Activated T-cell treated with anti-CD3 and anti-CD28 coated beads, Interleukin-2, amount 50 U/mL, for 48 hours (primary cell): ENCODE measurements at places on chromosomes 3 and 15.

GRCh38 chr3:15823092-15823491 lies 25.3 kb upstream of the ANKRD28 start:
- no peak for DNase-seq

GRCh38 chr3:133827136-133827535 lies 21.5 kb downstream of the SRPRB start:
- DNase-seq = no peak

- DNase-seq = peak; percentile 56
These were observed 11.5 kb upstream of the PARP14 start for GRCh38 chr3:122668930-122669730.

GRCh38 chr15:55775316-55775715 lies 32.4 kb upstream of the PRTG start:
- DNase-seq = no peak

GRCh38 chr3:157271283-157271882 lies 111.4 kb upstream of the CCNL1 start:
- no peak for DNase-seq

DNA sequence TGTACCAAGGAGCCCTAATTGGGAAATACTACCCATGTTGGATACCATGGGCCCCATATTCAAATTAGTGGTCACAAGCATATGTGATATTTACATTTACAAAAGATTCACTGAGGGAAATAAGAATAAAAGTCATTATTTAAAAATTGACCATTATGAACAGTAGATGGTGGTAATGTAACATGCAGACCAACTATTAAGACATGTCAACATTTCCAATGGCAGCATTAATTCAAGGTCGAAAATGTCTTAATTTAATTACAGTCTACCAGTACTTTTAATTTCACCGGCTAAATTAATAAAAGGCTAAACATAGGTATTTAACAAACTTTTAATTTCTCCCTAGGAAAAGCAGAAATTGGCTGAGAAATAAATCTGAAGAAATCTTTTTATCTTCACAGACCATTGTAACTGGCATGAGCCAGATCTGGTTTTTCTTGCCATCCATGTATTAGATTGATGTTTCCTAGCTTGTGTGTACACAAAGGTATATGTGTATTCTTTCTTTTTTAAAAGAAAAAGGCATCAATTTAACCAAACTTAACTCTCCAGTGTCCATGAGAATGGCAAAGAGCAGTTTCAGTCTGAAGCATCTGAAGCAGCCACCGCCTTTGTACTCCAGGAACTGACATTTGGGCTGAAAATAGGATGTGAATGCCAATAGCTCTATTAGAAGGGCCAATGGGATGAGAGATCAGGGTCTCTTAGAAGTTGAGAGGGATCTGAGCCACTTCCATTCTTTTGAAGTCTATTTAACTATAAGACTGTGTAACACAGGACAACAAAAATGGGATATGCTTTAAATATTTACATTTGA lies 26.6 kb downstream of the NEK11 start:
- DNase-seq = no peak

DNA sequence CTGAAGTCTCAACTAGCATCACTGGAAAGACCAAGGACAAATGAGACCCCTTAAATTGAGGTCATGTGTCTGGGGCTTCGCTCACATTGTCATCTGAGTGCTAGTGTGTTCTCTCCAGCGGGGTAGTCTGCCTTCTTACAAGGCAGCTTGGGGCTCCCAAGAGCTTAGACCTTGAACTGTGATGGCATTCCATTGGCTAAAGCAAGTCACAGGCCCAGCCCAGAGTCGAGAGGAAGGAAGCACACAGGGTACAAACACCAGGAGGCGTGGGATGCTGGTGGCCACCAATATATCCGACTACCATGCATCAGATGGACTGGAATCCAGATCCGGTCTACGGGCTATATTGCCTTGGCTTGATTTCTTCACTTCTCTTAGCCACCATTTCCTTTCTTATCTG lies 31.5 kb upstream of the DYNC1LI1 start:
- no peak for DNase-seq

GRCh38 chr3:72445827-72446217 lies 402.4 kb downstream of the SHQ1 start:
- no peak for DNase-seq
